ENCODE measurements at places on chromosomes 16 and 17. TPM values are rescaled to one million over a fixed set of nuclear protein-coding genes. Genes with fewer than 3 reads are reported as not detected.
A peak's percentile ranks its signal among the peaks of the same experiment; 100 is the strongest.

LITAFD gene
- total RNA-seq: not detected

DNA sequence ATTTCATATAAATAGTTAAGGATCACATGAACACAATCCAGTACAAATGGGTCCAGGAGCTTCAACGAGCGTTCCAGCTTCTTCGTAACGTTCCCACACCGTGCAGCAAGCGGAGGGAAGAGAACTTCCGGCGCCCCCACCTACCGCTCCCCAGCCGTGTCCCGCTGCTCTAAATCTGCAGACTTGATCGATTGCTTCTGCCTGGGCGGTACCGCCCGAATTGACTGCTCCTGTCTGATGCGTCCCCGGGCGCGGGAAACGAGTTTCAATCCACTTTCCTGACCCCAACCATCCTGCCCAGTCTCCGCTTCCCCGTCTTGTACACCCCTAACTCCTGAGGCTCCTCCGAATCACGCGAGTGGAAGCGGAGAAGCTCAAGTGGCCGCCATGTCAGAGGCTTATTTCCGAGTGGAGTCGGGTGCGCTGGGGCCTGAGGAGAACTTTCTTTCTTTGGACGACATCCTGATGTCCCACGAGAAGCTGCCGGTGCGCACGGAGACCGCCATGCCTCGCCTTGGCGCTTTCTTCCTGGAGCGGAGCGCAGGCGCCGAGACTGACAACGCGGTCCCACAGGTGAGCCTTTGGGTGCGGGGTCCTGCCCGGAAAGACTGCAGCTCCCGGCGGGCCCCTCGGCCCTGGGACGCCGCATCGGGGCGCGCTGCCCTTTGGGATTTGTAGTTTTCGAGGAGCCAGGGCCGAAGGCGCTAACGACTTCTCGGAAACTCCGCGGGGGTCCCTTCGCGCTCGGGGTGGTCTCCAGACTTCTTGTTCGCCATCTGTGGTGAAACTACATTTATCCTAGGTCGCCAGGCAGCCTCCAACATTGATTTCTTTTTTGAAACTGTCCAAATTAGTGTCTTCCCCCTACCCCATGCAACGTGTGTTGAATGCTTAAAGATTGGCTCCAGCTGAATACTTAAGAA, at the start of gene GINS3:
Gene GINS3, plus strand, starts transcription at position 257 of the 923 bp plus-strand sequence. Its CDS starts 131 bp downstream, at position 388.
- H3K4me1 ChIP-seq: peaks cover 6% of the 10 kb centered on the region
- peak within 1 kb of the TSS; percentile 95 for H3K4me3 ChIP-seq
- no peaks in the 10 kb centered on the region for H3K27me3 ChIP-seq
- H3K36me3 ChIP-seq: no peaks in the 10 kb centered on the region

- H3K27me3 ChIP-seq: no peaks in the 10 kb centered on the region
- H3K4me3 ChIP-seq: no peak overlapping the region
- H3K27ac ChIP-seq: no peak overlapping the region
- H3K36me3 ChIP-seq: peaks cover 5% of the 10 kb centered on the region
- H3K4me1 ChIP-seq: no peaks in the 10 kb centered on the region
- no peak for DNase-seq
These were observed 293.4 kb downstream of the XYLT1 start for GRCh38 chr16:17177242-17177958.

DNA sequence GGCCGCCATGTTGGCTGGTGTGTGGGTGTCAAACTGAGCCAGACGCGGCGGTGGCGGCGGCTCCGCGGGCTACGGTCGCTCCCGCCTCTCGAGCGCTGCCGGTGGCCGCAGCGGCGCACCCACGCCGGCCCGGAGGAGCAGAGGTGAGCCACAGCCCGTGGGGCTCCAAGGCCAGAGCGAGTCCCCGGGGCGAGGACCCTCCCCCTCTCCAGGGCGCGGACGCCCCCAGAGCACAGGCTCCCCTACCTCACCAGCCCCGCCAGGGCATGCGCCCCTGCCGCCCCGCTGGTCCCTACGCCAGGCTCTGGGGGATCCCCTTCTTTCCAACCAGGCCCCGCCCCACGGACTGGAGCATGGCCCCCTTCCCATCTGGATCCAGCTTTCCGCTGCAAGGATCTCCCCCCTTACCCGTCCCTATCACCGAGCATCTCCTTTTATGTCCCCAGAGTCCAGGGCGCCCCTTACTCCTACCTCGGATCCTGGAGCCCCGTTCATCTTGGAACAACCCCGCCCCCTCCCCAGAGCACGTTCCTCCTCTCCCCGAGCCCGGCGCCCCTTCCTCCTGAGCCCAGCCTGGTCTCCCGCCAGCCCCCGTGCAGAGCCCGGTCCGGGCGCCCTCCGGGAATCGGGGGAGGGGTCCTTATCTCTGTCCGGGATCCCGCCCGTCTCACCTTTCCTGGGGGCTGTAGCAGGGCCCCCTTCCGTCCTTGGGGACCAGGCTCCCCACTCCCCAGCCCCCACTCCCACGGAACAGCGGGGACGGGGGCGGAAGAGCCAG, 412 bp downstream of the EPN2 start:
- peaks cover 11% of the 10 kb centered on the region for H3K27me3 ChIP-seq
- H3K4me3 ChIP-seq: peak overlapping the region; percentile 74
- DNase-seq: peak; percentile 21
- peaks cover 11% of the 10 kb centered on the region for H3K4me1 ChIP-seq

DNA sequence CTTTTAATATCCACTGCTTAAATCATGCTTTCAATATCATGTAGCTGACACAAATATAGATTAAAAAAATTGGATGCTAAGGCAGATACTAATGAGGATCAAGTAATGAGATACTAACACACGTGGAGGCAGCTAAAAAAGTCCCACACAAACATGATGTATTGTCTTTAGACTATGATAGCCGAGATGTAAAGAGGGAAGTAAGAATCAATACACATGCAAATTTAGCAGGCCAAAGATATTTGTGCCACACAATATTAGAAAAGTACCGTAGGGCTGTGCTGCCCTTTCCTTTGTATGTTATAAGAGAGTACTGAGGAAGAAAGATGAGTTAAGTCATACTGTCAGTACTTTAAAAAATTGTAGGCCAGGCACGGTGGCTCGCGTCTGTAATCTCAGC, 51.4 kb upstream of the STAC2 start:
- no peak overlapping the region for H3K27ac ChIP-seq
- H3K4me3 ChIP-seq: no peak overlapping the region
- no peaks in the 10 kb centered on the region for H3K4me1 ChIP-seq
- H3K36me3 ChIP-seq: peaks cover 24% of the 10 kb centered on the region

Data from T-cell (primary cell).